ENCODE measurements at places on chromosomes 11 and 22.

GRCh38 chr11:74144592-74144991 is 26.2 kb downstream of the C2CD3 start:
- DNase-seq, result no peak

DNA sequence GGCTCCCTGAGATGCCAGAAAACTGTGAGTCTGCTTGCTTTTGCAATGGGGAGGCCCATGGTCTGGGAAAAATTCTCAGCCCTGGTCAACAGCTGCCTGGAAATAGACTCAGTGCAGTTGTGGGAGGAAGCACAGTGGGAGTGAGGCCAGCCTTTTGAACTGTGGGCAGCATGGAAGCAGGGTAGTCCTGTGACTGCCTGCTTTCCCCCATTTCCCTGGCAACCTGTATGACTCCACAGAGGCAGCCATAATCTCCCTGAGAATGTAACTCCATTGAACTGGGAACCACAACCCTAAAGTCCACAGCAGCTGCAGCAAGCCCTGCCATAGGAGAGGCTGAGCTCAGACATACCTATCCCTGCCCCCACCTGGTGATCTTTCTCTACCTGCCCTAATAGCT is 494.6 kb upstream of the FAT3 start:
- DNase-seq, result no peak

- no peak for DNase-seq
Observed at GRCh38 chr11:65206441-65206841, 24.7 kb downstream of the CAPN1 start.

- no peak for DNase-seq
Observed at GRCh38 chr22:38193580-38193979, 8.2 kb upstream of the MAFF start.

GRCh38 chr11:88035271-88035670 is 140.0 kb downstream of the RAB38 start:
- DNase-seq, result no peak

DNA sequence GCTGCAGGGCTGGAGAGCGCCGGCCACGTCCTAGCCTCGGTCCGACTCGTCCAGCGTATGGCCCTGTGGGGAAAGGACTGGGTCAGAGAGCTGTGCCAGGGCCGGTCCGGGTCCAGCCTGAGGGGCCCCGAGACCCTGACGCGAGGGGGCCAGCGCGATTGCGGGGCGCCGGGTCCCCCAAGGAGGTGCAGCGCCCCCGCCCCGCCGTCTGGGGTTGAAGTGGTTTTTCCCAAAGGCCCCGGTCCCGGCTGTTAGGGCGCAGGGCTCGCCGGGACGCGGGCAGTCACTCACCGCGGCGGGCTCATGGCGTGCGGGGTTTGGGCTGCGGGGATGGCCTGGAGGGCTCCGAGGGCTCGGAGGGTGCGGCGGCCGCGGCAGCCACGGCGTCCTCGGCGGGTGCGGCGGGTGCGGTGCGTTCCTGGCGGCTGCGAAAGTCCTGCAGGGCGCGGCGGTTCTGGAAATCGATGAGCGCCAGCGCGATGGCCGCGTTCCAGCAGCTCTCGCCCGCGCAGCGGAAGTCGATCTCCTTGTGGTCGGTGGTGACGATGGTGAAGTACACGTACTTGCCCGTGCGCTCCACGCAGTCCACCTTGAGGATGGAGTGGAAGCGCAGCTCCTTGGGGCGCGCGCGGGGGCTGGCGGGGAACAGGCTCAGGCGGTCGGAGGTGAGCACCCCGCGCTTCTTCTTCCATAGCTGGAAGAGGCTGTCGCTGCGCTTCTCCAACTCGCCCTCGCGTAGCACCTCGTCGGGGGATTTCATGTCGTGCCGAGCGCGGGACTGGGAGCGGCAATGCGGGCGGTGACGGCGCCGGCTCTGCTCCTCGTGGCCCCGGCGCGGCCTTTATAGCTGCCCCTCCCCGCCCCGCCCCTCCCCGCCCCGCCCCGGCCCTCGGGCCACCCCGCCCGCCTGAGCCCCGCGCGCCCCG is at the start of gene PHLDA2:
Gene PHLDA2, minus strand, starts transcription at position 816 of the 926 bp plus-strand sequence. Its CDS starts 56 bp downstream, at position 760.
- peak; percentile 76 for DNase-seq
